ENCODE measurements at places on chromosomes 12 and 14.

GRCh38 chr12:107544937-107545336 lies 140.7 kb upstream of the PWP1 start:
- DNase-seq = no peak

DNA sequence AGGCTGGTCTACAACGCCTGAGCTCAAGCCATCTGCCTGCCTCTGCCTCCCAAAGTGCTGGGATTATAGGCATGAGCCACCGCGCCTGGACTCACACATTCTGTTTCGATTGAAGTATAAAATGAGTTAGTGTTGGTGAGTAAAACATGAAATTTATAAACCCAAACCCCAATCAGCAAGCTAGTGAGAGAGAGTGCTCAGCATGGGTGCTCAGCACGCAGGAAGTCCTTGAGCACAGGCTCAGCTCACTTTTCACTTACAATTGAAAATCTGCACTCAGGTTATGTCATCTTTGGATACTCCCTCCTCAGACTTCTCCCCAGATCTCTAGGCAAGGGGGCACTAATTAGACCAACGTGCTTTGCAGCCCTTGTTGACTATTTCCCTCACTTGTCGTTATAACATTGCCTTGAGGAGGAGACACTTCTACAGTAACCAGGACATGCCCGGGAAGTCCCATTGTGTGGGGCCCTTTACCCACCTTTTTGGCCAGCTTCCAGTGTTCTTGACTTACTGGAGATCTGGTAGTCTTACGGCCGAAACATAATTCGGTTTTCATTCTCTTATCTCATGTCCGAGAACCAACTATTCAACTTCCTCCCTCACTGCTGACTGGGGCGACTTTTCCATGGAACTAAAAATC lies 68.5 kb upstream of the AMN1 start:
- no peak for DNase-seq

DNA sequence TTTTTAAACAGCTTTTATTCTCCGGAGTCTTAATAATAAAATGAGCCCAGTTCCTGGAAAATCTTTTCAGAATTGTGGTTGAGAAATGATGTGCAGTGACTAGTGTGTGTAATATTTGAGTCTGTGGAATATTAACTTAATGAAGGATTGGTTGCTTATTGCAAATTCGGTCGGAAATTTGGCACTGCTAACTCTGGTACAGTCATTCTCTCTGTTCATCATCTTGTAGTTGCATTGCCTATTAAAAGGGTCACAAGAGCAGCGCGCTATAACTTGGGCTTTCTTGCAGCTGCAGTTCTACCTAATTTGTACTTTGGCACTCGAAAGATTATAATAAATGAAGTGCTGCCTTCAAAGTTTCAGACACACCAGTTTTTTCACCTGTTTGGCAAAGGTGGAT lies 146.0 kb downstream of the FLRT2 start:
- no peak for DNase-seq

GRCh38 chr12:91422811-91423692 lies 240.4 kb upstream of the DCN start:
- no peak for DNase-seq

DNA sequence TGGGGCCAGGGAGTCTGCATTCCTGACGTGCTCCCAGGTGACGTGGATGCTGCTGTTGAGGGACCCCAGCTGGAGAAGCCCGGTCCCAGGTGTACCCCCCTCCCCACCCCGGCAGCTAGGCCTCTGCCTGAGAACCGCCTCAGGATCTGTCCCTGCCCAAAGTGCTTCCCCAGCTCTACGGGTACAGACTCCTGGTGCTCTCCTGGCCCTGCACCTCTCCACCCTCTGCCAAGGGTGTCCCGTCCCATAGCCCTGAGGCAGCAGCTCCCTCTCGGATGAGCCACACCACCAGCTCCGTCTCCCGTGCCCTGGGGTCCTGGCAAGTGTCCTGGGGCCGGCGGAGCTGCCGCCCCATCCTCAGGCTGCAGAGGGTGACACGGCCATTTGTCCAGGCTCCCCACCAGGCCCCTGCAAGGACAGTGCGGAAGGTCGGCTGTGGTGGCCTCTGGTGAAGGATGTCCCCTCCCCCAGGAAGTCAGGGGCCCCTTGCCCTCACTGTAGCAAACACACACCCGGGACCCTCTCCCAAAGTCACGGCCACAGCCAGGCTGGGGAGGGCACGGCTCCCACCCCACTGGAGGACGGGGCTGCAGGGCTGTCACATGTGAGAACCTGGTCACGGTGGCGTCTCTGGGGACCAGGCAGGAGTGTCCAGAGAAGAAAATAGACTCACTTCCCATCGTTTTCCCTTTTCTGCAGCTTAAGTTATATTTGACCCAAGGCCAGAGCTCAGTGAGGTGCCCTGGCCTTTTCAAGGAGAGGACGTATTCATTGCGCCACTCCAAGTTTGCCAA lies 74.4 kb upstream of the FBRSL1 start:
- DNase-seq = no peak

DNA sequence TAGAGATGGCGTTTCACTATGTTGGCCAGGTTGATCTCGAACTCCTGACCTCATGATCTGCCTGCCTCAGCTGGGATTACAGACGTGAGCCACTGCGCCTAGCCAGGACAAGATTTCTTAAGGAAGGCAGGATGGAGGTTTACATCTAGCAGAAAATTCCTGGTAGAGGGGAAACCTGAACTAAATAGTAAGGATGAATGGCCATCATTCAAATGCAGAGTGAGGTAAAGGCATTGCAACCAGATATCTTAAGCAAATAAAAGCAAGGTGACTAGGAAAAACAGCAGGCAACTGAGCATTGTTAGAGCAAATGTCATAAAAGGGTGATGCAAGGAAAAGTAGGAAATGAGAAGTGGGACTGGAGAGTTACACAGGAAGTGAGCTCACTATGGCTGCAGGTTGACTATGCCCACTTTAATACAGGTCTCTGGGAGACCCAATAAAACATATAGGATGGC lies 133.0 kb downstream of the SOX5 start:
- DNase-seq = no peak

- DNase-seq = no peak
These were observed 564 bp downstream of the ATXN3 start for GRCh38 chr14:92105893-92106142.

GRCh38 chr14:71554959-71555612 lies 377.1 kb upstream of the RGS6 start:
- no peak for DNase-seq

DNA sequence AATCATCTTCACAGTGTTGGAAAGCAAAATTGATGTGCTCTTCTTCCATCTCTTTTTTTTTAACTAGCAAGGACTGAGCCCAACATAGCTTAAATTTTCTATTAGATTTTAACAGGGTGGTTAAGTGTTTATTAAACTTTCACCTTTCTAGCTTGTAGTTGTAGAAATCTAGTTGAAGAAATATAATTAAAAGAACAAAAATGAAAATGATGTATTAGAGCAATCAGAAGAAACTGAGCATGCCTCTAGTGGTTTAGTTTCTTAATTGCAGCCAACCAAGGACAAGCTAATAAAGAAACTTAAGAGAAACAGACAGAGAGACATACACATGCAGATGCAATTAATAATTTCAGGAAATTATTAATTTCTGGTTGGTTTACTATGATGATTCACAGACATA lies 673.0 kb upstream of the LMO3 start:
- no peak for DNase-seq

All from activated CD4-positive, CD25-positive, alpha-beta regulatory T cell treated with anti-CD3 and anti-CD28 coated beads, Interleukin-2, amount 50 U/mL, for 16 hours (primary cell).